ENCODE measurements at places on chromosomes 12 and 14. TPM values are rescaled to one million over a fixed set of nuclear protein-coding genes. Genes with fewer than 3 reads are reported as not detected.

DNA sequence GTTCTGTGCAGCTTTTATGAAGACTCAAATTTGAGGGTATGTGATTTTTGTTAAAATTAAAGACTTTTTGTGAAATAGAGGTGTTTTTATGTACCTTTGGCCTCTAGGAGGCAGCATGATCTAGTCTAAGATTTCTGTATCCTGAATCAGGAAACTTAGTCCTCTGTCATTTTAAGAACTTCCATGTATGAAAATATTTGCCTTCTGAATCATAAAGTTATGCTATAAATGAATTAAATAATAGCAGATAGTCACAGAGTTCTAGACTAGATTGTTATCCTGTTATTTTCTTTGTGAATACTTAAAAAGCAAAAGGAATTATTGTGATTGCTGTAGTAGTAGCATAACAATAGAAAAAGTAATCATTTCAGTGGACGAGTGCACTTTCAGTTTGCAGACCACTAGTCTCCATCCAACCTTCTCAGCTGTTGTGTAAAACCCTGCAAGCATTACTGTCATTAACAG is 56.3 kb downstream of the FGD4 start:
- H3K4me3 ChIP-seq: no peak overlapping the region
- DNase-seq: peak; percentile 57
- peaks cover 5% of the 10 kb centered on the region for H3K27me3 ChIP-seq
- H3K27ac ChIP-seq: no peak overlapping the region

DNA sequence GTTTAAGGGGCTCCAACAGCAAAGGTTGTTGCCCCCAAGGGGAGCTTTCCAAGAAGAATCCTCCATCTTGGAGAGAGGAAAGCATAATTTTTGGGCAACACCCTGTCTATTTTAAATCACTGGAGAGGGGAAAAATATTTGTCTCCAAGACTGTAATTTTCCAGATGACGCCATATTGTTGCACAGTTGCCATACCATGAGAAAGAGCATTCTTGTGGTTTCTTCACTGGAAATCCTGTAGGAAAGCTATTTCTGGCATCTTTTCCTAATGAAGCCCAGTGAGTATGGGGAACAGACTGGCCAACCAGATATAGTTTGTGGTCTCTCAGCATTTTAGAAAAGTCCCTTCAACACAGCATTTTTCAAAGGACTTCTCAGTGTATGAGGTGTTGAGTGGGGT is 88.1 kb upstream of the MANSC4 start:
- H3K4me3 ChIP-seq: no peak overlapping the region
- DNase-seq: no peak
- no peaks in the 10 kb centered on the region for H3K4me1 ChIP-seq
- no peak overlapping the region for H3K27ac ChIP-seq
- no peaks in the 10 kb centered on the region for H3K27me3 ChIP-seq

DNA sequence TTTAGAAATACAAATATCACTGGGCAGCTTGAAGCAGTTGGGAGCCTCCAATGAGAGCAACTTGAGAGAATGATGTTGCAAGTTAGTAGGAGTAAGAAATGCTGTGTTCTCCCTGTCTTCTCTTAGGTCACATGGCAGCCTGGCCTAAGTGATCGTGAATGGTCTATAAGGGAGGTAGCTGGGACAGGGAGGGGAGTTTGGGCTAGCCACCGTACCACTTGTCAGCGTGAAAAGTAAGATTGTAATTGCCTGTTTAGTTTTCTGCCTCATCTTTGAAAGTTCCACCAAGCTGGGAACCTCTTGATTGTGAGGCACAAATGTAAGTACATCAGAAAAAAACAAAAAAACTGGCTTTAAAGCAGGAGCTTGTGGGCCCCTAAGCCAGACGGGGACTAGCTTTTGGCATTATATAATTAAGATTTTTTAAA is 36.4 kb downstream of the MDM2 start:
- H3K27me3 ChIP-seq: no peaks in the 10 kb centered on the region
- H3K36me3 ChIP-seq: peaks cover 38% of the 10 kb centered on the region
- H3K4me3 ChIP-seq: no peak overlapping the region
- no peak for DNase-seq
- no peak overlapping the region for H3K27ac ChIP-seq

- H3K27ac ChIP-seq: no peak overlapping the region
- H3K27me3 ChIP-seq: no peaks in the 10 kb centered on the region
- DNase-seq: no peak
- H3K4me3 ChIP-seq: no peak overlapping the region
- peaks cover 12% of the 10 kb centered on the region for H3K4me1 ChIP-seq
These were observed 10.0 kb upstream of the TEX22 start for GRCh38 chr14:105388110-105388951.

DNA sequence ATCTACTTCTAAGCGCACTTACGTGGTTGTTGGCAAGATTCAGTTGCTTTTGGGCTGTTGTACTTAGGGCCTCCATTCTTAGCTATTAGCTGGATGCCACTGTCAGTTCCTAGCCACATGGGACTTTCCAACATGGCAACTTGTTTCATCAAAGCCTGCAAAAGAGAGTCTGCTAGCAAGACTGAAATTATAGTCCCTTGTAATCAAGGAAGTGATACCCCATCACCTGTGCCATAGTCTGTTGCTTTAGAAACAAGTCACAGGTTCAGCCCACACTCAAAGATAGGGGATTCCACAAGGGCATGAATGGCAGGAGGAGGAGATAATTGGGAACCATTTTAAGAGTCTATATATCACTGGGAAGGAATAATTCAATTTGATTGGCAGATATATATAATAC is 27.1 kb upstream of the SLC17A8 start:
- DNase-seq: no peak
- H3K36me3 ChIP-seq: peaks cover 47% of the 10 kb centered on the region
- H3K27ac ChIP-seq: no peak overlapping the region

- H3K27ac ChIP-seq: no peak overlapping the region
- H3K4me1 ChIP-seq: no peaks in the 10 kb centered on the region
- peaks cover 5% of the 10 kb centered on the region for H3K27me3 ChIP-seq
- DNase-seq: no peak
- H3K4me3 ChIP-seq: no peak overlapping the region
These were observed 6.5 kb downstream of the WSCD2 start for GRCh38 chr12:108135627-108136026.

DNA sequence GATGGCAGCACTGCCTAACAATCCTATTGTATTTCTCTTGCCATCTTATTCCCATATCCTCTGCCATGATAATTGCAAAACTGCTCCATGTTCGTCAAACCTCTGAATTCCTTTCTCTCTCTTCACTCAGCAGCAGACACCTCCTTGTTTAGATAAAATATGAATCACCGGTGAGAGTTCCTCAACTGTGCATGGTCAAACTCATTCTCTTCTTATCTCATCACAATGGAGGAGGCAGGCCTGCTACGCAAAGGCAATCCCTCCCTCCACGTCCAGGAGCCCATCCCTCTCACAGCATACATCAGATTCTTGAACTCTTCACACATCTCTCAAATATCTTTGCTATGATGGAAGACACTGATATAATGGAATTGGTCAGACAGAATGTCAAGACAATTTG is 90.1 kb upstream of the DAAM1 start:
- peaks cover 3% of the 10 kb centered on the region for H3K27me3 ChIP-seq
- no peak for DNase-seq
- H3K27ac ChIP-seq: no peak overlapping the region
- H3K4me3 ChIP-seq: no peak overlapping the region
- H3K4me1 ChIP-seq: no peaks in the 10 kb centered on the region
- H3K36me3 ChIP-seq: no peaks in the 10 kb centered on the region

GRCh38 chr12:88931598-88931997 is 351.3 kb upstream of the KITLG start:
- H3K27me3 ChIP-seq: no peaks in the 10 kb centered on the region
- no peaks in the 10 kb centered on the region for H3K36me3 ChIP-seq
- no peaks in the 10 kb centered on the region for H3K4me1 ChIP-seq
- DNase-seq: no peak

GRCh38 chr12:53093777-53094393 is 3.6 kb upstream of the IGFBP6 start:
- H3K4me1 ChIP-seq: peaks cover 24% of the 10 kb centered on the region
- H3K27ac ChIP-seq: no peak overlapping the region
- peak; percentile 40 for DNase-seq
- no peak overlapping the region for H3K4me3 ChIP-seq
- H3K36me3 ChIP-seq: no peaks in the 10 kb centered on the region

- peaks cover 15% of the 10 kb centered on the region for H3K4me1 ChIP-seq
- DNase-seq: no peak
- H3K4me3 ChIP-seq: peak overlapping the region; percentile 26
- H3K36me3 ChIP-seq: no peaks in the 10 kb centered on the region
These were observed 530 bp upstream of the FOXN4 start for GRCh38 chr12:109309381-109310246.

- no peak overlapping the region for H3K27ac ChIP-seq
- H3K4me1 ChIP-seq: no peaks in the 10 kb centered on the region
- no peaks in the 10 kb centered on the region for H3K27me3 ChIP-seq
These were observed 9.8 kb downstream of the GARIN2 start for GRCh38 chr14:67199016-67199415.

DNA sequence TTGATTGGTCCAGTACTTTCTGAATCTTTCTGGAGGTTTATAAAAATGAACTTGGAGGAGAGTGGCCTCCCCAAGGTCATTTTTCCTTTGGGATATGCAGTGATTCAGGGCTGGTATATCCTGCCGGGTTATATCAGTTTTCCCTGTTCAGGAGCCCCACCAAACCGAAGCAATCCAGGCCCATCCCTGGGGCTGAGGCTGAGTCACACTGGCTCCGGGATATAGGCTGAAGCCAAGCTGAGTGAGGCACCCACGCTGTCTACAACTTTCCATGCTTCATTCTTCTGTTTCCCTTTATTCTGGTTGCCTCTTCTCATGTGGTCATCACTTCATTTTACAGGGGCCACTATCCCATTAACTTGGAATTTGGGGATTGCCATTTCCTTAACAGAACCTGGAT is 3.4 kb downstream of the SSPN start:
- H3K4me3 ChIP-seq: no peak overlapping the region
- H3K27me3 ChIP-seq: peaks cover 14% of the 10 kb centered on the region
- no peak for DNase-seq
- no peaks in the 10 kb centered on the region for H3K36me3 ChIP-seq

DNA sequence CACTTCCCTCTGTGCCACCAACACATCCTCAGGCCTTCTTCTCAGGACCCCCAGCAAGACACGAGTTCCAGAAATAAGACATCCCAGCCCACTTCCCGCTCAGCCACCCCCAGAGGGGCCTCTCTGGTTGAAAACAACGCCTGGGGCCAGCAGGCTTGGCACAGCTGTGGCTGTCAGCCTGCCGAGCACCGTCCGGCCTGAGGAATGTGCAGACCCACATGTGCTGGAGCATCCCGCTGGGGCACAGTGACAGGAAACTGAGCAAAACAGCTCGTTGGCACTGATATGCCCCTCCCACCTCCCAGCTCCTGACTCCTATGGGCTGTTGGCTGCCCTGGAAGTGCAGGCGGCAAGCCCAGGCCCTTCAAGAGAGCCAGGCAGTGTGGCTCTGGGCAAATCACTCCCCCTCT is 1.4 kb downstream of the SYNE3 start:
- DNase-seq: no peak
- peaks cover 72% of the 10 kb centered on the region for H3K4me1 ChIP-seq
- H3K4me3 ChIP-seq: peak overlapping the region; percentile 74
- no peak overlapping the region for H3K27ac ChIP-seq
- peaks cover 7% of the 10 kb centered on the region for H3K36me3 ChIP-seq

DNA sequence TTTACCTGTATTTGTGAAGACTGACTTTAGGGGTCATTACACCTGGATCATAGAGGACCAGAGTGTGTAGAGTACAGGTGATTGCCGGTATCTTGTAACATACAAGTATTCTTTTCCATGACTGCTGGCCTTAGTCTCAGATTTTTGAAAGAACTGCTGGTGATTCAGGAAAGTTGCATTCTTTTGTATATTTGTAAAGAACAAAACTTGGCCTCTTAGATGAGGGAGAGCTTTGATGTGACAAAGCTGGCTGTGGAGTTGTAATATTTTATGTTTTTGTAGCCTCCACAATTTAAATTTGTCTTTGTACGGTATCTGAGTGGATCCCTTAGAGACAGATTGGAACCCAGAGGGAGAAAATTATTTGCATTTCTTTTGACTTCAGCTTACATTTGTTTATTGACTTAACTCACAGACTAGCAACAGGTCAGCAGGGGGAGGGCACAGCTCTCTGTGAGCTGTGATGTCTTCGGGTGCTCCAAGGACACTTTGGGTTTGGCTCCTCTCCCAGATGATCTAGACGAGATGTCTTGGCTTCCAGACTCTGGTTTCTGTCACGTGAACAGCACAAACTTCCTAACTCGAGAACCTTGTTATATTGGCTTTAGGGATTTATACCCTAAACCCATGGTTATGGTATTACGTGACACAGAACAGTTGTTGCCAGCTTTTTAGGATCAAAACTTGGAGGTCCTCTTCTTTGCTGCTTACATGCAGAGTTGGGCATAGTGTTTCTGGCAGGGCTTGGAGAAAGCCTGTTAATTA is 65.9 kb downstream of the DAAM1 start:
- H3K4me1 ChIP-seq: no peaks in the 10 kb centered on the region
- no peak for DNase-seq
- no peaks in the 10 kb centered on the region for H3K36me3 ChIP-seq
- no peaks in the 10 kb centered on the region for H3K27me3 ChIP-seq

DNA sequence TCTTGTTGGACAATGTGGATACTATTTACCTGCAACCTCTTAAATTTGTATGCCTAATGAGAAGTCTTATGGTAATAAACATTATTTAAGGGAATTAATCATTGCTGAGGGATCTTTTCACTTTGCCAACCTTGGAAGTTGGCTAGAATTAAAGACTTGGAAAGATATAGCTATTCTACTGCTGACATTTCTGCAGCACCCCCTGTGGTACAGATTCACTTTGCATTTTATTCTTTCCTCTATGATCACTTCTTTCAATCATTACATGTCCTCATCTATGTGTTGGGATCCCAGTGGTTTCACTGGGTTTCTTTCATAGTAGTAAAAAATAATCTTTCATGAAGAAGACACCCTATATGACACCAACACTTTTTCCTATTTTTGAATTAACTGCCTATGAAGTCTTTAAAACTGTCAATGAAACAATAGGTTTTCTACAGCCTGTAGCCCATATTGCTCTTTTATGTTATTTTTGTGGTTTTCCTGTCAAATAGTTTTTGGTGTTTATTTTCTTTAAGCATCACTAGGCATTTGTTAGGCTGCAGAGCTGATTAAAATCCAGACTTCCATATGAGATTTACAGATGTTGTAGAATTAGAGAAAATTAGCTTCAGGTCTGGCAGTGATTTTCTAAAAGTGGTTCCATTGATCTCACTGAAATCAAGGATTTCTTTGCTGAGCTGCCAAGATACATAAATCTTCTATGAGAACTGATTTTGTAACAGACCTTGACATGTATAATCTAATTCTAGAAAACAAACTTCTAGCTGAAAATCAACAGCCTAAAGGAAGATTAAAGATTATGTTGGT is 256.1 kb downstream of the NAV3 start:
- no peaks in the 10 kb centered on the region for H3K36me3 ChIP-seq
- H3K27ac ChIP-seq: no peak overlapping the region
- no peaks in the 10 kb centered on the region for H3K27me3 ChIP-seq
- no peaks in the 10 kb centered on the region for H3K4me1 ChIP-seq
- H3K4me3 ChIP-seq: no peak overlapping the region

The SRSF5 gene
- total RNA-seq: 1,479 TPM

The PLBD1 gene
- total RNA-seq: 1.3 TPM

The AKAP5 gene
- total RNA-seq: 0.49 TPM

The DGLUCY gene
- total RNA-seq: 34.9 TPM

The SLC4A8 gene
- 1.8 TPM for total RNA-seq
